Activated CD4-positive, alpha-beta T cell treated with anti-CD3 and anti-CD28 coated beads, Interleukin-2, Interleukin-4, amounts not matched to agents 100 ng/mL and 50 ng/mL, durations not matched to agents 16 hours and 8 hours (primary cell): ENCODE measurements at places on chromosomes 7 and 10.

DNA sequence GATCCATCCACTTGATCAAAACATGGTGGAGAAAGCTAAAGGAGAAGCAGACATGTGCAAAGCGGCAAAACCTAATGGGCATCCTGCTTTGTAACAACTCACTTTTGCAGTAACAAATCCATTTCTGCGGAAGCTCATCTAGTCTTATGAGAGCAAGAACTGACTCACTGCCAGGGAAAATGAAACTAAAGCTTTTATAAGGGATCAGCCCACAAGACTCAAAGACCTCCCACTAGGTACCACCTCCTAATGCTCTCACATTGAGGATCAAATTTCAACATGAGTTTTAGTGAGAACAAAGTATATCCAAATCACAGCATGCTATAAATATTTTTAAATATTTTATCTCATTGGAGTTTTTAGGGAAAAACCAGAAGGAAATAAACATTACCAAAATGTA lies 120.1 kb upstream of the GNAI1 start:
- no peak for DNase-seq

DNA sequence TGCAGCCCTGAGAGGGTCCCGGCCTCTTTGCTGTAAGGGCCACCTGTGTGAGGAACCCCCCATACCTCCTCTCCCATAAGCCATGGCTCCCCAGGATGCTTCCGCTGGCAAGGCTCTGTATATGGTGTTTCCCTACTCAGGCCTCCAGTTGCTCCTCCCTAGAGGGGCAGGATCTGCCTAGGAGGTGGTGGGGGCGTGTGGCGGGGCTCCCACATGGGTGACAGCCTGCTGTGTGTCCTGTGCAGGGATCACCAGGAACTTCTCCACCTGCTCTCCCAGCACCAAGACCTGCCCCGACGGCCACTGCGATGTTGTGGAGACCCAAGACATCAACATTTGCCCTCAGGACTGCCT lies 25.7 kb upstream of the CSGALNACT2 start:
- DNase-seq, result no peak

DNA sequence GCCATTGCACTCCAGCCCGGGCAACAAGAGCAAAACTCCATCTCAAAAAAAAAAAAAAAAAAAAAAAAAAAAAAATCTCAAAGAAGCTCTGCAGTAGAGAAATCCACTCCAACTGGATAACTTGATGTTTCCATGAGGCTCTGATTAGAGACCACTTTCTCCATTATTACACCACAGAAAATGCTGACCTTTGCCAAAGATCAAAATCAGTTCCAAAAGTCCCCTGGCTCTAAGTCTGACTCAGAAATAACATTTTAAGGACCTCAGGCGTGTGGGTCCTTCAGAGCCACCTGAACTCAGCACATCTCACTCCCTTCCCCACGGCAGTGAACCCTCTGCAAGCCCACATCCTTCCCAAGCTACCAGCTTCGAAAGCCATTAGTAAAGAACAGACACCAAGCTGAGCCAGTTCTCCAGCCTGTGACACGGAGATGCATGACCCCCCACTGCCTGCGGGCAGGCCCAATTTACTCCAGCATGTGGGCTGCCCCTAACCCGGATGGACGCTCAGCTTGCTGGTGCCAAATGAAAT lies 13.8 kb upstream of the TMEM120A start:
- DNase-seq, result peak; percentile 53

DNA sequence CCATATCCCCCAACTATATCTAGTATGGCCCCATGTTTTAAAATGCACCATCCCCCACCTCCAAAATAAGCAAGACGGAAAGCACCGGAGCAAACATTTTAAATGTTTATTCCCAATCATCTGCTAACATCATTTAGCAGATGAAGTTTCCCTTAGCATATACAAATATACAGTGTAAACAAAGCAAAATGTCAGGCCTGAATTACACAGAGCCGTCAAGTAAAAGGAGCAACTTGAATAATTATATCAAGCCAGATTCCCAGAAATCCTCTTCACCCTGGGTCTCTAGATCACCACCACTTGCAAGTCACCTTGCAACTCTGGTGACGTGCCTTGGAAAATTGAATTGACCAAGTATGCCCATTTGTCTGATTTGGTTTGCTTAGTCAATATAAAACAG lies 91.6 kb upstream of the COL1A2 start:
- DNase-seq, result no peak

GRCh38 chr7:151744656-151745638 lies 132.0 kb downstream of the PRKAG2 start:
- peak; percentile 55 for DNase-seq

DNA sequence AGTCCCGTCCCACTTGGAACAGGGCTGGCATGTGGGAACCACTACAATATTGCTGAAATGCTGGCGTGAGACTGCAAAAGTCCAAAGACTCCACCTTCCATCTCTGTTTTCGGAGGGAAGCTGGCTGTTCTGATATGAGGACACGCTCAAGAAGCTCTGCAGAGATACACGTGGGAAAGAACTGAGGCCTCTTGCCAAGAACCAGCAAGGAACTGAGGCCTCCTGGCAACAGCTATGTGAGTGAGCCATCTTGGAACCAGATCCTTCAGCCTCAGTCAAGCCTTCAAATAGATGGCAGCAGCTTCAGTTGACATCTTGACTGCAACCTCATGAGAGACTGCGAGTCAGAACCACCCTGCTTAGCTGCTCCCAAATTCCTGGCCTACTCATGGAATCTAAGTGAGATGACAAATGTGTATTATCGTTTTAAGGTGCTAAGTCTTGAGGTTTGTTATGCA lies 30.8 kb downstream of the SGMS1 start:
- DNase-seq, result no peak

- peak; percentile 79 for DNase-seq
These were observed 25.6 kb downstream of the IRF5 start for GRCh38 chr7:128963327-128963757.

DNA sequence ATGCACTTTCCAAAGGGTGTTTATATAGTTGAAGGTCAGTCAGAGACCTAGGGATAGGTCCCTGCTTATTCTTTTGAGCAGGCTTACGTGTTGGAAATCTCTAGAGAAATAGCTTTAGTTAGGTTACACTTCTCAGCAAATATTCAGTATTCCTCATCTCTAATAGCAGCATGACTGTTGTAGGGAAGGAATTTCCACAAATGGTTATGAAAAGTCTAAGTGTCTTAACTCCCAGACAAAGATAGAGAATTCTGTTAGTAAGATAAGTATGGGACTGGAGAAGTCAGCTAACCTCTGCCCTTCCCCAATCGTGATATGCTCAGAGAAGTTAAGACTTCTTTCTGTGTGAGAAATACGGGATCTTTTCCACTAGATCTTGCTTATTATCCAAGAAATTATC lies 16.5 kb downstream of the SGPL1 start:
- DNase-seq, result no peak

DNA sequence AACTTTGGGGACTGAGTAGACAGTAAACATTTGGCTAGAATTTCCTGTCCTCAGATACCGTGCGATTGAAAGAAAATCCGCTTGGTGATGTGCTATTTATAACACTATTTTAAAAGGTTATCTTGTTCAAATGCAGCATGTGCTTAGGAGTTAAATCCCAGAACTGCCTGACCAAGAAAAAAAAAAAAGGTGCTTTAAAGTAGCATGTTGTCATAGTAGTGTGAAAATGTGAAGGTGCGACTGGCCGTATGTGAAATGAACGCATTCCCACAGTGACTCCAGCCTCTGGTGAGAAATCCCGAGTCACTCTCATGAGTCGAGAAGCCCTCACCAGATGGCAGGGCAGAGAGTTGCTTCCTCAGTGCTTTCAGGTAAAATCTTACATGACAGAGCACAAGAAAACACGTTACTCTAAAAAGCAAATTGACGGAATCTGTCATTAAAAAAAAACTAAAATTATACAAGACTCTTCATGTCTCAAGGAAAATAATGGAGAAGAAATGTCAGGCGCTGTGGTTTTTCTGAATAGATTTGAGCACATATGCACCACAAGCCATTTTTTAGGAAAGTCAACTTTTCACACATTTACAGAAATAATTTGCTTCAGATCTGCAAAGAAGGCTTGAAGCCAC lies 18.4 kb upstream of the KLF6 start:
- DNase-seq, result peak; percentile 31

DNA sequence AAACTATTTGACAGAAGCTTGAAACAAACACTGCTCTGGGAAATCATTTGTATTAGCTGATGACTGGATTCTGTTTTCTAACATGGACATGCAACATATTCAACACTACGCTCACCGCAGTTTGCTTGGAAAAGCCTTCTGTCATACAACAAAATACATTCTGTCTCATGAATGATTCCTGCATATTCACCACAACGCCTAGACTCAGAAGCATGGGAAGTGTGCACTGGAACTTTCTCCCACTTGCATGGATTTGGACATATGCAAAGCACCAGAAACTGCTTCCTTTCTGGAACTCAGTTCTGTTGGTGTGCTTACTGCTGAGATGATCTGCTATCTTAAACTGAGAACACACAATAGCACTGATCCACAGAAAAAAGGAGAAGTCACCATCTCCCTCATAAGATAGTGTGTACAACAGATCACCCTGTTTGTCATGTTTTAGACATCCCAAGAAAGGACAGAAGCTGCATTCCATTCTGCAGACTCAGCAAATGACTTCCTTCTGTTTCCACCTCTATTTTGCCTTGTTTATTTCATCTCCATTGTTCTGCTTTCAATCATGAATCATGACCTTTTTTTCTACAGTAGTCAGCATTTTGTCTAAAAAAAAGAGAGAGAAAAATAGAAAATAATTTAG lies 115.8 kb downstream of the HTR7 start:
- no peak for DNase-seq
